ENCODE measurements at places on chromosomes 5 and 9. TPM values are rescaled to one million over a fixed set of nuclear protein-coding genes. Genes with fewer than 3 reads are reported as not detected.

The RPL37 gene
- total RNA-seq: 2,276 TPM

The LRRC14B gene
- not detected for total RNA-seq

The INSL4 gene
- not detected for total RNA-seq

The SYNPO gene
- total RNA-seq: 10.1 TPM

Measured in foreskin keratinocyte (primary cell).